ENCODE measurements at places on chromosomes 13 and 19.

- no peak for DNase-seq
These were observed 92.1 kb downstream of the RGCC start for GRCh38 chr13:41549491-41549890.

- no peak for DNase-seq
These were observed 52.2 kb downstream of the AP1M1 start for GRCh38 chr19:16249826-16250404.

- no peak for DNase-seq
These were observed 137.2 kb upstream of the DACH1 start for GRCh38 chr13:72004246-72004645.

DNA sequence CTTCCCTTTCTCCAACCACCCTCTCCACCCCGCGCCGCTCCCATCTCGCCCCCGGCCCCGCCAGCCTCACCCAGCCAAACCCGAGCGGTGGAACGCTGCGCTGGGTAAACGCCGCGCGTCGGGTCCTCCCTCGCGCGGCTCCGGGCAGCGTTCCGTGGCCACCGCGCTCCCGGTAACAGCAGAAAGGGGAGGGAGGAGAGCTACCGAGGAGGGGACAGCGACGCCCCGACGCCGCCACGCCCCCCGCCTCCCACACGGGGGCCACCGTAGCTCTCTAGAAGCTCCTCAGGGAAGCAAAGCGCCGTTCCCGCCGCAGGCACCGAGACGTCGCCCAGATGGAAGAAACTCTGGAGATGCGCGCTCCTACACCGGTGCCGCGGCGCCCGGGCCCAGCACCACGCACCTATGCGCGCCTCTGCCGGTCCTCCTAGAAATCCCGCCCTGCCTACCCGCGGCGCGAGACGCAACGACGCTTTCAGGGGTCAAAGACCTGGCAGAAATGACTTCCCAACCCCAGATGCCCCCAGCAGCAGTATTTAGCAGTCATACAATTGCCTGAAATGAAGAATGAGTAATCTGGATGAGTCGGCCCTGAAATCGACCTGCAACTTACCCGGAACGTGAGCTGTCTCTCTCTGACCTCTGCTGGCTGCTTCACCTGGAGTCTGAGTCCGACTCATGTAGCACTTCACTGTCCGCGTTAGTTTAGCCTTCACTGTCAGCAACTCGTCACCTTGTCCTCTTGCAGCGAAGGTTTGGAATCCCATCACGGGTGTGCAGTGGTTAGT lies at the start of gene RUBCNL:
RUBCNL (minus strand) TSS at position 189 of the 788 bp plus-strand sequence. CDS start 14,777 bp downstream, outside the sequence.
- no peak for DNase-seq

DNA sequence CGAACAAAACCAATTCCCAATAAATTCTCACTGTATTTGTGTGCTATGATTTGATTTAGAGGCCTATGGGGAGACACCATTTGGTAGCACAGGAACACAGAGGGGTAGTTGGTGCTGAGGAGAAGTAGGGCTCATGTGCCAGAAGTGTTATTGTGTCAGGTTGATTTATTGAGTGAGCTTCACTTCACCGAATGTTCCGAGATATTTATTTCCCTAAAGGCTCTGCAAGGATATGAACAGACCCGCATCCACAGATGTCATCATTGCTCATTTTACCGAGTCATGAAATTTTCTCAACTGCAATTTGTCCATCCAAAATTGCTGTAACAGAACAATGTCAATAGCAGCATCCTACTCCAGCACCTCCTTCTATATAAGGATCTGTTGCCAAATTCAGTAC lies 69.5 kb downstream of the DACH1 start:
- no peak for DNase-seq
